ENCODE measurements at places on chromosomes 7 and 10. TPM values are rescaled to one million over a fixed set of nuclear protein-coding genes. Genes with fewer than 3 reads are reported as not detected.

The PCLO gene
- total RNA-seq = 2.1 TPM

The FOXP2 gene
- 2.1 TPM for total RNA-seq

The LRIT2 gene
- not detected for total RNA-seq

The CXCL12 gene
- total RNA-seq = 275 TPM

The NMT2 gene
- 13.5 TPM for total RNA-seq

The GARIN1A gene
- total RNA-seq = 0.87 TPM

The PUS7 gene
- 4.8 TPM for total RNA-seq

The ZNF117 gene
- 3.1 TPM for total RNA-seq

The DRGX gene
- not detected for total RNA-seq

The SPDYE5 gene
- not detected for total RNA-seq
